Upper lobe of right lung (tissue), 1 donor: ENCODE measurements at places on chromosomes 1 and 21.

- DNase-seq: no peak
Measured at GRCh38 chr1:21162740-21163464, 13.8 kb downstream of the EIF4G3 start.

DNA sequence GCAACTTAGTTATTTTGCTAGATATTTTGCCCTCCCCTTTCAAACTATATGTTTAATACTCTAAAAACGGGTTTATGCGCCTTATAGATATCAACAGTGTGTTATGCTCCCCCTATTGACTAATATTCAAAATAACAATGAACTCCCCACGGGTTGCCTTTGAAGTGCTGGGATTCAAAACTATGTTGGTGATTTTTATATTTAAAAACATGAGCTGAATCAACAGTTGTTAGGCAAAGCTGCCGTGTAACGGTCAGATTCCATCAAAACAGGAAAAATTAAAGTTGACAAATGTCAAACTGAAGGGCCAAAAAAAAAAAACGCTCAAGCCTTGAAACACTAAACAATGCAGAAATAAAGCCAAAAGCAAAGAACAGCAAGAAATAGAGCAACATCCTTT is 2.5 kb downstream of the TGFBR3 start:
- DNase-seq: no peak

- peak; percentile 3 for DNase-seq
Measured at GRCh38 chr21:42829954-42830353, 49.4 kb downstream of the WDR4 start.

- peak; percentile 73 for DNase-seq
Measured at GRCh38 chr21:39386194-39386593, 37.3 kb upstream of the HMGN1 start.

DNA sequence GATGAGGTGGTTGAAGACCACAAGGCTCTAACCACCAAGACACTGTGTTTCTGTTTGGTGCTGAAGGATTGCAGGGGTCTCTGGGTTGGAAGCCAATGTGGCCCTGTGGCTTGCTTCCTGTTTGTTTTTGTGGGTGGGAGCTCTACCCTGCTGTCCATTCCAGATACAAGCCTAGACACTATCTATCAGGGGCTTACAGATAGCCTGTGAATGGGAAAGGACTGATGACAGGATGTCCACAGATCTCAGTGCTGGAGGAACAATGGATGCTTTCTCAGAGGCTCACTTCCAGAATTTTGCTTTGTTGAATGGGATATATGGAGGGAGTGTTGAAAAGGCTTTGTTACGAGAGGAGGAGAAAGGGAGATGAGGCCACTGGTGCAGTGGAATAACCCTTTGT is 69.7 kb downstream of the NOS1AP start:
- DNase-seq: no peak

DNA sequence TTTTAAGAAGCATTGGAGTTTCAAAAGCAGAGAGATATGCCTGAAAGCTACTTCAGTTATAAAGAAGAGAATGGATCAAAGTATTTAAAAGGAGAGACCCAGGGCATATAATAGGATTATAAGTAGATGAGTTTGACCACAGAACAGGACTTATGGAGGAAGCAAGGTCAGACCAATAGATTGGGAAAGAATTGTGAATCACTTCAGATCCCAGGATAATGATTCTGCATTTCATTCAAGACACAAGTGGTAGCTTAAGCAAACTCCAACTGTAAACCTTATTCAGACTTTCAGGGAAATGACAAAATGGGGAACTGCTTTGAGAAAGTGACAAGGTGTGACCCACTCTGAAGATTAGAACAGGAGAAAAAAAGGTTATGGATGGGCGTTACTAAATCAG is 18.9 kb upstream of the OR10J5 start:
- DNase-seq: no peak

DNA sequence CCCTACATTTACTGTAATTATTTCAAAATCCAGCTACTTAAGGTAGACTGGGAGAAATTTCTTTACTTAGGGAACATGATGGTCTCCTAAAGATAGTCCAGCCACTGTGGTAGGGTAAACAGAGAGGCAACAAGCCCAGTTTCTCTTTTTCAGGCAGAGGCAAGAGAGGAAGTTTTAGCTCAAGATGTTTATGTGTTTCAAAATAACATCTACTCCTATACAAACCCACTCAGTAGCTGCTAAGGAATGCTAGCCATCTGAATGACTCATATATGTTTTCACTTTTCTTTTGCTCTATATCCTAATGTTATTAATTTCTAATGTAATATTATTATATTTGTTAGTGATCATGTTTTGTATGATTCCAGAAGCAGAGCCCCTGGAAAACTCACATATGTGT is 856.6 kb downstream of the PLA2G4A start:
- no peak for DNase-seq

DNA sequence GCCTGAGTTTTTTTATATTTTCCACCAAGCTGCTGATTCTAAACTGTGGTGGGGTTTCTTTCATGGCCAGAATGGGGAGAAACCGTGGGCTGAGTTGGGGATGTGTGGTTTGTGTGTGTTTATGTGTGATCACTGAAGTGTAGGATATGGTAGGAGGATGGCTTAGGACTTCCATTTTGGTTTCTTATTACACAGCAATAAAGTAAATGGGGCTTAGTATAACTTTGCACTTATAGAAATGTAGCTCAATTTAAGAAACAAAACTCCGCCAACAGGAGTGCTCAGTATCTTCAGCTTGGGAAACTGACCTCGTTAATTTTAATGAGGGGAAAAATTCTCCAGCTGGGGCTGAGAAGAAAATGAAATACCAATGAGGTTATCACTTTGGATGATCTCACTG is 77.8 kb downstream of the PBX1 start:
- no peak for DNase-seq

- no peak for DNase-seq
Measured at GRCh38 chr1:26053718-26054560, 8.0 kb upstream of the SLC30A2 start.

DNA sequence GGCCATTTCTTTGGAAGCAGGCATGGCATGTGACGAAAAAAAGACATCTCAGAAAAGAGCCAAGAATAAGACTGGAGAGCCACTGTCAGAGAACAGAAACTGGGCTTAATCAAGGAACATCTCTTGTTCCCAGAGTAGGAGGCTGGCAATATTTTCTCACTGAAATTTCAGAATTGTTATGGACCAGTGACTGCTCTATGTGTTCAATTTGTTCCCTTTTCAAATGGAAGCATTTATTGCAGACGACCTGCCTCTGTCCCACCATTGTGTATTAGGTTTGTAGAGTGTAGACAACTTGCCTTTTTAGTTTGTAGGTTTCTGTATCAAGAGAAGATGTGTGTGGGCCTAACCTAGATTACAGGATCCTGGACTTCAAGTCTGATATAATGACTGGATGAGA is 18.7 kb downstream of the PSMG1 start:
- no peak for DNase-seq

DNA sequence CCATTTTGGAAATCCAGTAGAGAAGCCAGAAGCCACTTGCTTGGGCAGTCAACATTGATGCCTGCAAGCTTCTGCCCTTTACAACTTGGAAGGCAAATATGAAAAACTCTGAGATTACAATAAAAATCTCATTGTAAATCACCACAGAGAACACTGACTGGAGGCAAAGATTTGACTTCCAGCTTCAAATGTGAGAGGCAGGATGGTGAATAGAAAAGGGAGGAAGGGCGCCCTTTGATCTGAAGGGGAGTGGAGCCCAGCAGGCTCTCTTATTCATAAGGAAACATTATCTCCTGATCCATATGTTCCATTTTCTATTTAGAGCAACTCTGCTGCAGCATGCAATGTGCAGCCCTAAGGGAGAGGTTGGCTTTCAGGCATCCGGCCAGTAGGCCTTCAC is 348.3 kb downstream of the AJAP1 start:
- DNase-seq: no peak

DNA sequence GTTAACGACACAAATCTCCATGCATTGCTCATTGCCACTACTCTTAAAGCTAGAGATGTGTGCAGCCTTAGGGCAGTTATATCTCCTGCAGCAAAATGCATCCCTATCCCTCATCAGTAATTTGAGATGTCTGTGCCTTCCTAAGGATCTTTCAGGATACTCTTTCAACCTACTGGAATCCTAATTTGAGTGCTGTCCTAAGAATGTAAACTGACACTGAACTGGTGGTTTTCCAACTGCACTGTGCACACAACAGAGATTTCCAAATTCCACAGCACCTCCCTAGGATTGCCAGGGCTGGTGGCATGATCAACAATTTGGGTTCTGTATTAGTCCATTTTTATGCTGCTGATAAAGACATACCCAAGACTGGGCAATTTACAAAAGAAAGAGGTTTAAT is 193.9 kb downstream of the LTN1 start:
- no peak for DNase-seq

- no peak for DNase-seq
Measured at GRCh38 chr1:88813471-88813870, 77.9 kb downstream of the GTF2B start.

- peak; percentile 87 for DNase-seq
Measured at GRCh38 chr21:17611414-17612022, 1.2 kb downstream of the BTG3 start.

DNA sequence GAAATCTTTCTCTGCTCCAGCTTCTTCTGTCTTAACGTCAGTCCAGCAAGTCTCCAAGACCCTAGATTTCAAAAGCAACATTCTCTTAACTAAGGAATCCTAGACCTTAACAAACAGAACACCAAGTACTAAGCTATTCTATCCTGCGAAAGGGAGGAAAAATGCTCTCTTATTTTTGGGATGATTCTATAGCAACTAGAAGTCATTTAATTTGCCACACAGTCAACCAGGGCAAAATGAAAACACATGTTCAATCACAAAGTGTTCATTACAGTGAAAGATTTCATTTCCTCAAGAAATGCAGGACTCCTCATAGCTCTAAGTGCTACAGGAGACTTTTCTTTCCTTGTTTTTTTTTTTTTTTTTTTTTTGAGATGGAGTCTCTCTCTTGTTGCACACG is 36.2 kb upstream of the DOCK7 start:
- no peak for DNase-seq
